ENCODE measurements at places on chromosomes 5 and 9. TPM values are rescaled to one million over a fixed set of nuclear protein-coding genes. Genes with fewer than 3 reads are reported as not detected.

The SEMA6A gene
- 3.4 TPM for total RNA-seq

The NMUR2 gene
- 0.24 TPM for total RNA-seq

The KCNIP1 gene
- total RNA-seq: not detected

The SGCD gene
- 7.0 TPM for total RNA-seq

The ACSL6 gene
- not detected for total RNA-seq

The PCDHB4 gene
- under 0.01 TPM for total RNA-seq

The BHMT gene
- total RNA-seq: 0.52 TPM

The IFNA21 gene
- not detected for total RNA-seq

The LECT2 gene
- not detected for total RNA-seq

The IFNA14 gene
- total RNA-seq: not detected

The SVEP1 gene
- 14.1 TPM for total RNA-seq

The ANKH gene
- total RNA-seq: 22.6 TPM

The CARTPT gene
- total RNA-seq: not detected

The SPACA9 gene
- 14.8 TPM for total RNA-seq
